ENCODE measurements at places on chromosomes 7 and 10.

DNA sequence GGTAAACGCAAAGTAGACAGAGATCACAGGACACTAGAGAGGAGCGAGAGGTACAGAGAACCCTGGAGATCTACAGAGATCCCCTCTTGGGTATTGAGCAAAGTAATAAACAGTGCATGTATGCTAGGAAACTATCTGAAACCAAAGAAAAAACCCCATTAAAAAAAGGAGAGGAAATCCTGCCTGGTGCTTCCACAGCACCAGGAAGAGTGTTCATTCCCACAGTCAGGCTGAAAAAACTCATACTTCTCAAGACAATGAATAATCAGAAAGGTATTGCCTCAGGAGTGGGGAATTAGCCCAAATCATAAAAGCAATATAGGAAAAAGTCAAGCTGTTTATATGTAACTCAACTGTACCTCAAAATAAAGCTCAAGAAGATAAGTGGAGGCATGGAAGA lies 59.1 kb downstream of the ANKRD26 start:
- no peak for DNase-seq

DNA sequence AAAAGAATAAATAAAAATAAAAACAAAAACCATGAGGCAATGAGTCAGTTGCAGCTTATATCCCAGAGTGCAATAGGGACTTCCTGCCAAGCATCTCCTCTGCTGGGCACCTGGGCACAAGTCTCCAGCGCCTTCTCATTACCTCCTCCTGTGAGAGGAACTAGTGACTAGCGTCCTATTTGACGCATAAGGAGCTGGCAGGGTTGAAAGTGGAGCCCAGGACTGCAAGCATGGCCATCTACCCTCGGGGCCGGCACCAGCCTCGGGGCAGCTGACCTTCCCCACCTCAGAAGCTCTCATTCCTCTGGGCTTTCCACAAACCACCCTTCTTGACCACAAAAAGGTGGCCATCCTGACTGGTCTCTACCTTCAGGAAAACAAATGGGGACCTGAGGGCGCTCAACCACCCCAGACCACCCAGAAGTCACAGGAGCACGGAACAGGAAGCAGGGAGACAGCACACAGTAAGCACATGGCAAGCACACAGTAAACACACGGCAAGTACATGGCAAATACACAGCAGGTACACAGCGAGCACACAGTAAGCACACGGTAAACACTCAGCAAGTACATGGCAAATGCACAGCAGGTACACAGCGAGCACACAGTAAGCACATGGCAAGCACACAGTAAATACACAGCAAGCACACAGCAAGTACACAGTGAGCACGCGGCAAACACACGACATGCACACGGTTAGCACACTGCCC lies 19.1 kb downstream of the CTBP2 start:
- DNase-seq: no peak

- no peak for DNase-seq
Observed at GRCh38 chr7:33905389-33906032, at the start of gene BMPER. BMPER (plus strand) TSS chr7:33905539; CDS start chr7:33905614, 75 bp downstream.

DNA sequence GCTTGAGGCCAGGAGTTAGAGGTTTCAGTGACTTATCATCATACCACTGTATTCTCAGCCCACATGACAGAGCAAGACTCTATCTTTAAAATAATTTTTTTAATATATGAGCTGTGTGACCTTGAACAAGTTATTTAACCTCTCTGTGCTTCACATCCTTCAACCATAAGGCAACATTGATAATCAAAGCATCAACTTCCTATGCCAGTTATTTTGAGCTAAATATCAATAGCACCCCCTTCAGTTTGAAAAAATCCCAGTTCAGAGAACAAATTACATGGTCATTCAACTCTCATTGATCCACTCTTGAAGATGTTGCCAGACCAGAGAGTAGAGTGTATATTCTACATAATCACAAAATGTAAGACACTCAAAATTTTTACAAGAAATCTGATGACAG lies 53.0 kb downstream of the ASNS start:
- no peak for DNase-seq

- no peak for DNase-seq
Observed at GRCh38 chr7:27765841-27766240, 25.9 kb downstream of the TAX1BP1 start.

DNA sequence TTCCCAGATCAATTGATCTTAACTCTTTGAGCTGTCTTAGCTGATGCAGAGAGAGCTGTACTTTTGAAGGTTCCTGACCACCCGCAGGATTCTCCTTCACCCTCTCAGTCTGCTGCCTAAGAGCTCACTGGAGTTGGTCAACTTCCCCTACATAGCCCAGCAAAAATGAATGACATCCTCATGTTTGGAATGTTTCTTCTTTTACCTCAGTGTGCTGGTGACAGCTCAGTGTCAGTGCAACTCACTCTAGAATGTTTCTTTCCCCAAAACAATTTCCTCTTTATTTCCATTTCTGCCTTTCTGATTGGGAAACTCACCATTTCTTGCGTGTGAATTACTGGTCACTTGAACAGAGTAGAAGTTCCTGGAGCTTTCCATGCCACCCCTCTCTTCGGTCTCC lies 48.7 kb downstream of the LSMEM1 start:
- DNase-seq: no peak

- DNase-seq: no peak
Observed at GRCh38 chr10:122487174-122487765, 25.9 kb downstream of the HTRA1 start.

GRCh38 chr7:146067880-146068279 lies 48.7 kb upstream of the CNTNAP2 start:
- DNase-seq: no peak

GRCh38 chr10:61939902-61940301 lies 38.4 kb downstream of the ARID5B start:
- no peak for DNase-seq

- DNase-seq: no peak
Observed at GRCh38 chr7:25694211-25694610, 457.8 kb upstream of the NFE2L3 start.

GRCh38 chr10:95533590-95533989 lies 27.6 kb downstream of the SORBS1 start:
- DNase-seq: no peak

DNA sequence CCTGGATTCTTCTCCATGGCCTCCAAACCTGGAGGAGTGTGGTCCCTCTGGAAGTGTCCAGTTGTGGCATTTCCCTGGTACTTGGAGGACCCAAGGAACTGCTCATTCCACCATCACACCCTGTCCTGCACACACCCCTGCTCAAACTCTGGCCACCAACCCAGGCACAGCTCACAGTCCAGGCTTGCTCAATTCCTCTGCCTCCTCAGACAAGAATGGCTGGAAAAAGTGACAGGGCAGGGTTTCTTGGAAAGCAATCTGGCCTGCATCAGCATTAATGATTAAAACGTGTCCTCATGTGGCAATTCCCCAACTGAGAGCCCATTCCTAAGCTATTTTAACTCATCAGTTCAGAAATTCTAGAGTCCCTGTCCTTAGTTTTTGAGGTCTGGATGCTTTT lies 17.2 kb upstream of the TPST1 start:
- DNase-seq: no peak

GRCh38 chr7:32279500-32279899 lies 209.3 kb upstream of the PDE1C start:
- DNase-seq: no peak

DNA sequence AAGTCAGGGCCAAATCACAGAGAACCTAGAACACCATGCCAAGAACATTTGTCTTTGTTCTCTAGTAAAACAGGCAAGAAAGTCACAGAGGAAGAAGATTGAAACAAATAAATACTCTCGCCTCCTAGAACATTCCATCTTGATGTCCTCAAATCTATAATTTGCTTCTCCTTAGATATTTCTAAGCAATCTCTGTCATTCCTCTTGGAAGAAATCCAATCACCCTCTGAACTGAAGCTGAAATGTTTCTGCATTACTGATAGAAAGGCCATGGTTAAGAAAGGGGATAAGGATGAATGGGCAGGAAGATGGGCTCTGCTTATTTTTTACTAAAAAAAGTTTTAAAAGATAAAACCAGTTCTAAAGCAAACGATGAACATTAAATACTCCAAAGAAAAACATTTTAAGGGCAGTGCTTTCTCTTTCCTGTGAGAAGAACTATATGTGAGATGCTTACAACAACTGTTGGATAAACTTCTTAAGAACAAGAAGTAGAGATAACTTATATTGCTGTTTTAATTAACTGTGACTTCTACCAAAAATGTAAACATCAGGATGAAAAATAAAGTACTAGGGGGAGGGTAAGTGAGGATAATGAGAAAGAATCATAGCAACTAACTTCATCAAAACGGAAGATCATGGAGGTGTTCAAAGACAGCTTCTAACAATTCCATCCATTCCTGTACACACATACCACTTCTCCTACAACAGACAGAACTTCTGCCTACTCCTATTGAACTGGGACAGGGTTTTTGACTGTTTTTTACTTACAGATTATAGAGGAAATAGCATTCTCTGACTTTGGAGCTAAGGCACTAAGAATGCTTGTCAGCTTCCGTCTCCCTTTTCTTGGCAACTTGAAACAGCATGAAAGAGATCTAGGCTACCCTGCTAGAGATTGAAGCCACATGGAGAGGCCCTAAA lies 153.0 kb upstream of the LRRTM3 start:
- no peak for DNase-seq

- DNase-seq: no peak
Observed at GRCh38 chr7:69272101-69272500, 326.2 kb upstream of the AUTS2 start.

DNA sequence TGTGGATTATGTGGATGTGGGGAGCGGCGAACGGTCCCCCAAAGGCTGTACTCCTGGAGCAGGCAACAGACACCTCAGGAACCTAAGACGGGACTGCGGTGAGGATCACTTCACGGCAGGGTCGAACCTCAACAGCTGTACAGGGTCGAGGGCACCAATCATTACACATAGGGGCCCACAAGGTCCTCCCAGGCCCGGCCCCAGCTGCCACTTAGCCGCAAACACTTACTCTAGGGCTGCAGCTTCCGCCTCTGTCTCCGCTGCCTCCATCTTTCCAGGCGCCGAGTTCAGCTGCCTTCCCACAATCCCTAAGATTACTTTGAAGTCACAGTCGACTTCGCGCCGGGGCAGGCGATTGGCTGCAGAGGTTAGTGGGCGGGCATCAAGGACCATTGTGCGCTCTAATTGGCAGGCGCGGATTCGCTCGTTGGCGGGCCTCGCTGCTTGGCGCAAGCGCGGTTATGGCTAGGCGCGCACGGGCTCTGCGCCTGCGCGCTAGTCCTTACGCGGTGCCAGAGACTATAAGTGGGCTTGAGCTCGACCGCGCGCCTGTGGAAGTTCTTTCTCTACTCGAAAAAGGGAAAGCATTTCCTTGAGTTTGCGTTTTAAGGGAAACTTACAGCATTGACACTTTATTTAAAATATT lies at the start of gene ZWINT:
Gene ZWINT (minus strand): TSS at position 293 of the 646 bp plus-strand sequence. CDS start 23 bp downstream, at position 270.
- peak; percentile 93 for DNase-seq

Data from CD4-positive, alpha-beta T cell treated with Interleukin-15 for 4 hours (primary cell).